ENCODE measurements at places on chromosomes 7 and 10. TPM values are rescaled to one million over a fixed set of nuclear protein-coding genes. Genes with fewer than 3 reads are reported as not detected.

The LIPK gene
- 0.48 TPM for total RNA-seq

The NDUFA5 gene
- 20.7 TPM for total RNA-seq

The SUN3 gene
- not detected for total RNA-seq

The GCK gene
- 0.21 TPM for total RNA-seq

The ABCA13 gene
- 0.24 TPM for total RNA-seq

The BTAF1 gene
- 39.4 TPM for total RNA-seq

The OPN1SW gene
- not detected for total RNA-seq

The SUPV3L1 gene
- total RNA-seq = 32.3 TPM

The PLAC9 gene
- not detected for total RNA-seq

The FOXP2 gene
- total RNA-seq = 5.8 TPM

The WDR86 gene
- 0.24 TPM for total RNA-seq

The DRGX gene
- total RNA-seq = not detected

The NEUROG3 gene
- not detected for total RNA-seq

The ABCB4 gene
- total RNA-seq = not detected

The MSMB gene
- total RNA-seq = not detected

The LGI1 gene
- total RNA-seq = not detected

The CRYGN gene
- total RNA-seq = not detected

The SPOCK2 gene
- total RNA-seq = 14.2 TPM

The AP1S1 gene
- 212 TPM for total RNA-seq

The TAS2R4 gene
- total RNA-seq = 0.96 TPM

The CPA1 gene
- total RNA-seq = not detected

The CALHM3 gene
- total RNA-seq = not detected

The LBX1 gene
- total RNA-seq = not detected

The CYP2E1 gene
- 2.7 TPM for total RNA-seq

The SYT15B gene
- total RNA-seq = 0.21 TPM

The IPMK gene
- 7.0 TPM for total RNA-seq

The SLC18A3 gene
- total RNA-seq = not detected

The LIPJ gene
- not detected for total RNA-seq

The CTTNBP2 gene
- 1.1 TPM for total RNA-seq

The MRPS33 gene
- 16.8 TPM for total RNA-seq

The OR2A1 gene
- total RNA-seq = not detected

The CALCR gene
- not detected for total RNA-seq

The PNPLA8 gene
- total RNA-seq = 26.4 TPM

The CELF2 gene
- total RNA-seq = 1.5 TPM

The ACSL5 gene
- total RNA-seq = under 0.01 TPM

The C10orf53 gene
- not detected for total RNA-seq

The SPDYE11 gene
- not detected for total RNA-seq

The PAOX gene
- 4.0 TPM for total RNA-seq

The CALHM1 gene
- not detected for total RNA-seq

The PIK3CG gene
- total RNA-seq = under 0.01 TPM

Measured in tracheal epithelial cell (primary cell).